Motor neuron (in vitro differentiated cells): ENCODE measurements at places on chromosomes 6 and 20. TPM values are rescaled to one million over a fixed set of nuclear protein-coding genes. Genes with fewer than 3 reads are reported as not detected.

- ATAC-seq, result peak; percentile 70
Measured at GRCh38 chr6:23448281-23448680, 677.7 kb upstream of the NRSN1 start.

GRCh38 chr6:23145781-23146180 is 576.4 kb downstream of the HDGFL1 start:
- no peak for ATAC-seq

GRCh38 chr6:116205281-116205680 is 48.6 kb downstream of the TSPYL4 start:
- ATAC-seq, result no peak

GRCh38 chr6:122996794-122997505 is 915 bp downstream of the CLVS2 start:
- ATAC-seq, result peak; percentile 56

GRCh38 chr6:132458887-132459604 is 53.9 kb downstream of the STX7 start:
- no peak for ATAC-seq

The TENT5A gene
- total RNA-seq, result 5.0 and 7.0 TPM in 2 replicates

DNA sequence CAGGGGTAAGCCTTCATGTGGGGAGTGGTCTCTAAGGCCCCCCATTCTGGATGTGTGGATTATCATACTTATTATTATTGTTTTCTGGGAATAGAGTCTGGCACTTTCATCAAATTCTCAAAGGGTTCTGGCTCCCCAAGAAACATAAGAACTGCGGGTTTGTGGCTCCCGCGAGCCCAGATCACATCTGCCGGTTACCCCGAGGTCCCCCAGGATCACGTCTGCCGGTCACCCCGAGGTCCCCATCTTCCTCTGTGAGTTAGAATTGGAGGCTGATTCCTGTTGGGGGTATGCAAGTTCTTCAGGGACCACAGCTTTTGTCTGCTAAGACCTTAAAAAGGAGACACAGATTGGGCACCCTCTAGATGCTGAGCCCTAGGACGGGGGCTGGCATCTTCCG is 116.7 kb upstream of the FRMD1 start:
- no peak for ATAC-seq

DNA sequence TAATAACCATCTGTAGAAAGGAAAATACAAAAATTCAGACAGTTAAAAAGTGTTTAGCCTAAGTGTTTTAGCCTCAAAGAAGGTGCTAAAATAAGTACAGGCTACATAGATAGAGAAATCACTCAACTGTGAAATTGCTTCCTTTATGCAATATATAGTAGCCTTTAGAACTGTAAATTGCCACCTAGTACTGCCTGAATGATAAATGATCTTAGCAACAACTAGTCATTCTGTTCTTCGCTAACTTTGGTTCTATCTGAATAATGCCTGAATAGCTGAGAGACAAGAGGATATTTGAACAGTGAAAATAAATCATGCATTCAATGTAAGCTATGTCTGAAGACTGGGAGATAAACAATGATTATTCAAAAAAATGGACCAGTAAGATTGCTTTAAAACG is 603.3 kb upstream of the PTCHD4 start:
- peak; percentile 24 for ATAC-seq

GRCh38 chr6:41729624-41730023 is 5.8 kb downstream of the TFEB start:
- no peak for ATAC-seq

- no peak for ATAC-seq
Measured at GRCh38 chr6:124699038-124699437, 263.2 kb upstream of the RNF217 start.

The TXLNB gene
- 8.3 and 9.7 TPM in 2 replicates for total RNA-seq

GRCh38 chr6:36197739-36198221 is 1.2 kb downstream of the BRPF3 start:
- ATAC-seq, result no peak

DNA sequence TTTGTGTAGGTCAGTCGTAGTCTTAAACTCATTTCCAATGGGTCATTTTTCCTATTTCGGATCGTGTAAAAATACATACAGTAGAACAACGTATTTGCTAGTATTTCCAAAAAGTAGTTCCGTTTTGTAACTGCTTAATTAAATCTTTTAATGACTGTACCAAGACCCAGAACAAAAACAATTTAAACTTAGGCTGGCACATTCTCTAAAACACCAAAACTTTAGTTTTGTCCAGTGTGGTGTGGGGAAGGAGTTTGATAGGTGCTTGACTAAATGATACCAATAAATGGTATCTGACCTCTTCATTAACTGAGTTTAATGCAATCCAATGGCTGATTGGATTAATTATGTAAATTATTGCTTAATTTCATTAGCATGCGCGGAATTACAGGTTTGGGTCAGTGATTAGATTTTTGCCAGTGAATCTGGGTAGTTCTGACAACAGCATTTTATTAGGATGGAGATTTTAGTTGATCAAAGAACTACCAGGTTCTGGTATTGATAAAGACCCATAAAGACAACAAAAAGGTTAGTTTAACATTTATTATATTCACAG is 20.8 kb downstream of the OR2B2 start:
- no peak for ATAC-seq

The RCAN2 gene
- total RNA-seq, result 64.2 and 104 TPM in 2 replicates
